CD14-positive monocyte (primary cell): ENCODE measurements at places on chromosomes 11 and 22.

DNA sequence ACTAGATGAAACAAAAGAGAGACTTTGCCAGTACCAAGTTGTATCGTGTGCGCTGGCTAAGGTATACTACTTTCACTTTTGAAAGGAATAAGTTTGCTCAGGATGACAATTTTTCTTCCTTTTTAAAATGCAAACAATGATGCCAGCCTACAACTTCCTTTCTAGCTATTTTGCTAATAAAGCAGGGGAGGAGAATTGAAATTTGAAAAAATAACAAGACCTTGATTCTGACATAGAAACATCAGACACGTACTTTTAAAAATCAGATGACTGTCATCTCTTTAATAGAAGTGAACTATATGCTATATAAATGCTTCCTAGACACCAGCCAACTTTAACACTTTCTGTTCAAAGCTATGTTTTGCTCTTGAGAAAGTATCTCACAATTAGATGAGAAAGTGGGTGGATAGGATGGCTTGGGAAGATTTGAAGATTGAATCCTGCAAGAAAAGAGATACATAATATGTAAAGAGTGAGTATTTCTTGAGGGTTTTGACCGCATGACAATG, 41.7 kb upstream of the BLID start:
- H3K27ac ChIP-seq: no peak overlapping the region
- DNase-seq: no peak
- H3K27me3 ChIP-seq: no peaks in the 10 kb centered on the region
- H3K36me3 ChIP-seq: no peaks in the 10 kb centered on the region

DNA sequence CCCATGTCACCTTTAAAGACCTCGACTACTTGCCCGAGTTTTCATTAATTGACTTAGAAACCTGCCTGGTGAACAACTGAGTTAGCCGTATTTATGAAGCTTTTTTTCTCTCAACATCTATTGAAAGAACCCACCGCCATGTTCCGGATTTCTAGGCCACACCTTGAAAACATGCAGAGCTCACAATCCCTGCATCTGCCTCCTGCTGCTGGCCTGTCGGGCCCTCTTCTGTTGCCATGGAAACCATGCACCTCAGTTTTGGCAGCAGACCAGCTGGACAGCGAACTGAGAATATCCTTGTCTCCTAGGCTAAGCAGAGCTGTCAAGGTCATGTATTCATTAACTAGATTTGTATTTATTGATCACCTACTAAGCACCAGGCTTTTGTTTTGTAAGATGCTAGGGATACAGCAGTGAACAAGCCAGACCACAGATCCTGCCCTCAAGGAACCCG, 4.3 kb upstream of the PATZ1 start:
- H3K4me3 ChIP-seq: no peak overlapping the region
- no peaks in the 10 kb centered on the region for H3K36me3 ChIP-seq
- no peaks in the 10 kb centered on the region for H3K27me3 ChIP-seq

GRCh38 chr11:3002871-3003270, 10.7 kb upstream of the NAP1L4 start:
- peaks cover 12% of the 10 kb centered on the region for H3K4me1 ChIP-seq
- peaks cover 49% of the 10 kb centered on the region for H3K36me3 ChIP-seq
- H3K27me3 ChIP-seq: no peaks in the 10 kb centered on the region
- DNase-seq: no peak
- peak overlapping the region; percentile 16 for H3K4me3 ChIP-seq

- H3K4me3 ChIP-seq: no peak overlapping the region
- no peak for DNase-seq
- no peaks in the 10 kb centered on the region for H3K36me3 ChIP-seq
- peaks cover 47% of the 10 kb centered on the region for H3K27me3 ChIP-seq
These were observed 129.8 kb upstream of the HSD17B12 start for GRCh38 chr11:43550714-43551113.

- H3K4me3 ChIP-seq: no peak overlapping the region
- peaks cover 2% of the 10 kb centered on the region for H3K27me3 ChIP-seq
- H3K4me1 ChIP-seq: no peaks in the 10 kb centered on the region
- H3K27ac ChIP-seq: no peak overlapping the region
- no peaks in the 10 kb centered on the region for H3K36me3 ChIP-seq
These were observed 7.9 kb upstream of the ALKBH8 start for GRCh38 chr11:107573438-107573837.

- DNase-seq: no peak
- H3K4me3 ChIP-seq: no peak within 1 kb of the TSS
- H3K27ac ChIP-seq: no peak within 1 kb of the TSS
- H3K36me3 ChIP-seq: no peaks in the 10 kb centered on the region
- H3K4me1 ChIP-seq: peaks cover 3% of the 10 kb centered on the region
- peaks cover 57% of the 10 kb centered on the region for H3K27me3 ChIP-seq
These were observed 118.6 kb downstream of the HIPK3 start for GRCh38 chr11:33375688-33376311.

GRCh38 chr11:57493507-57494503, 21.7 kb downstream of the SLC43A1 start:
- no peaks in the 10 kb centered on the region for H3K4me1 ChIP-seq
- peaks cover 43% of the 10 kb centered on the region for H3K36me3 ChIP-seq
- H3K27me3 ChIP-seq: no peaks in the 10 kb centered on the region
- H3K27ac ChIP-seq: no peak overlapping the region
- H3K4me3 ChIP-seq: no peak overlapping the region

GRCh38 chr22:45064313-45065278, 54.8 kb upstream of the PHF21B start:
- H3K27me3 ChIP-seq: no peaks in the 10 kb centered on the region
- DNase-seq: no peak
- no peak overlapping the region for H3K27ac ChIP-seq
- H3K4me3 ChIP-seq: no peak overlapping the region
- H3K36me3 ChIP-seq: no peaks in the 10 kb centered on the region

DNA sequence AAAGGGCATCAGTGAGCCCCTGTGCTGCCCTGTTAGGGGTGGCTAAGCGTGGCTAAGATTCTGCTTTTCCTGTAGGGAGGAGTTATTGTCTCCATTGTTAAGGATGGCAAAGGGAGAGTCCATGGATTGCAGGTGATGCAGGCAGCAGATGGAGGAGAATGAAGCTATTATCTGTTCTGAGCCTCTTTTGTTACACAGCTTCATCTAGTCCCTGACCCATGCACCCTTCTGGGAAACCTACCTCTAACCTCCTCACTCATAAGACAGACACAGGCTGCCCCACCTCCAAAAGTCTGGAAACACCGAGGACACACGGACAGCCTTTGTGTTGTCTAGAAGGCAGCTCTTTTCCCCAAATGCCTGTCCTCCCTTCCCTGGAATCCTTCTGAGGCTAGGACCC, 13.7 kb downstream of the SMIM38 start:
- no peak overlapping the region for H3K4me3 ChIP-seq
- no peaks in the 10 kb centered on the region for H3K36me3 ChIP-seq
- H3K27me3 ChIP-seq: peaks cover 2% of the 10 kb centered on the region
- no peak for DNase-seq

DNA sequence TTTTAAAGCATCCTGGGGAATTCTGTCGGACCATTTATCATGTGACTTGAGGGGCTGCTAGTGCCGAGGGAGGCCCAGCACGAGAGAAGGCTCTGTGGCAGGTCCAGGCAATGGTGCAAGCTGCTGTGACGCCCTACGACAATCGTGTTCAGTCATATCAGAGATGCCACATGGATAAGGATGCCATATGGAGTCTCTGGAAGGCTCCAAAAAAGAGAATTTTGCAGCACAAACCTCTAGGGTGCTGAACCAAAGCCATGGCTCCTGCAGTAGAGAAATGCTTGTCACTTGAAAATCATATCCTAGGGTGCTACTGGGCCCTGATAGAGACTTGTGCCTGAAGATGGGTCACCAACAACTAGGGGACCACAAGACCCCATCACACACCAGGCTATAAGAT, 6.7 kb upstream of the CD6 start:
- H3K36me3 ChIP-seq: no peaks in the 10 kb centered on the region
- peaks cover 4% of the 10 kb centered on the region for H3K4me1 ChIP-seq
- no peak for DNase-seq
- no peak overlapping the region for H3K4me3 ChIP-seq
- peaks cover 37% of the 10 kb centered on the region for H3K27me3 ChIP-seq

DNA sequence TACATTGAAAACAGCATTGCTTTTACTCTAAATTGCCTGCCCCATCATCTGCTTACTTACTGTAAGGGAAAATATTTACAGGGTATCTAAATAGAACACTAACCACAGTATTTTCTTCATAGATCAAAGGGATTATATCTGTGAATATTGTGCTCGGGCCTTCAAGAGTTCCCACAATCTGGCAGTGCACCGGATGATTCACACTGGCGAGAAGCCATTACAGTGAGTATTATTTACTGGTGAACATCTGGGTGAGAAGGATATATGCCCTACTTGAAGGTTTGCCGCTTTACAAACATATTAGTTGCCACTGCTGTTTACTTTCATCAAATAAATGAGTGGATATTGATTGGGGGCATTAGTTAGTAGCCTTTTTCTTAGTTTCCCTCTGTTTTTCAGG, 5.9 kb upstream of the CNTF start:
- H3K27ac ChIP-seq: no peak overlapping the region
- no peaks in the 10 kb centered on the region for H3K4me1 ChIP-seq
- H3K27me3 ChIP-seq: no peaks in the 10 kb centered on the region
- no peak overlapping the region for H3K4me3 ChIP-seq
- no peak for DNase-seq
- peaks cover 99% of the 10 kb centered on the region for H3K36me3 ChIP-seq

DNA sequence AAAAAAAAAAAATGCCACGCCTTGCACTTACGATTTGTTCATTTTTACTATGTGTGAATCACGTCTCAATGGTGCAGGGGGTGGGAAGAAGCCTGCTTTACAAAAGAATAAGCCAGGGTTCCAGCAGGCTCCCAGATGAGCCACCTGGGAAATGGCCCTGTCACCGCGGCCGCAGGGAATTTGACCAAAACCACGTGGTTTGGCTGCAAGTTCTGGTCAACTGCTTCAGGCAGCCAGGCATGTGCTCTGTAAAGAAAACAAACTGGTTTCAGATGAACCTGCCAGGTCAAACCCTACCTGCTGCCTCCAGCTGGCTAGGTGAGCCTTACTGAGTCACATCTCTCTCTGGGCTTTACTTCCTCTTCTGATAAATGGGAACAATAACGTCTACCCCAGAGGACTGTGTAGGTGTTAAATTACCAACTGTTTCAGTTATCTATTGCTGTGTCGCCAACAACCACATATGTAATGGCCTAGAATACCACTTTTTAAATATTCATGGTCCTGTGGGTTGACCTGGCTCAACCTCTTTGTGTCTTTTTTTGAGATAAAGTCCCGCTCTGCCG, 30.5 kb upstream of the GCAT start:
- no peaks in the 10 kb centered on the region for H3K27me3 ChIP-seq
- H3K4me1 ChIP-seq: no peaks in the 10 kb centered on the region
- no peak for DNase-seq
- no peak overlapping the region for H3K4me3 ChIP-seq

DNA sequence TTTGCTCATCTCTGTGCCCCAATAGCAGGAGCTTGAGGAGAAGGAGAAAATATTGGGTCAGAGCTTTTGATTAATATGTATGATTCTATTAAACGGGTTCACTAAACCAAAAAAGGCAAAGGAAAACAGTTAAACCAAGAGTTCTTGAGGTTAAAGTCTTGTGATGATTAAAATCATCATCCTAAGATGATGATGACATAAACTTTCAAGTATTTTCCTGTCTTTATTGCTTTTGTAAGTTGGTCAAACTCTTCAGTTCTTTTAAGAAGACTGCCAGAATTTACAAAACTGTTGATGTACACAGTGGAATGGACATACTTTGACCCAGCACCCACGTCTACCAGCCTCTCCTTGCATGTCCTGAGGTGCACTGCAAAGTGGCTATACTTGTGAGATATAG, 41.0 kb downstream of the FDX1 start:
- no peak overlapping the region for H3K4me3 ChIP-seq
- no peaks in the 10 kb centered on the region for H3K27me3 ChIP-seq
- H3K4me1 ChIP-seq: no peaks in the 10 kb centered on the region
- no peaks in the 10 kb centered on the region for H3K36me3 ChIP-seq
- H3K27ac ChIP-seq: no peak overlapping the region

DNA sequence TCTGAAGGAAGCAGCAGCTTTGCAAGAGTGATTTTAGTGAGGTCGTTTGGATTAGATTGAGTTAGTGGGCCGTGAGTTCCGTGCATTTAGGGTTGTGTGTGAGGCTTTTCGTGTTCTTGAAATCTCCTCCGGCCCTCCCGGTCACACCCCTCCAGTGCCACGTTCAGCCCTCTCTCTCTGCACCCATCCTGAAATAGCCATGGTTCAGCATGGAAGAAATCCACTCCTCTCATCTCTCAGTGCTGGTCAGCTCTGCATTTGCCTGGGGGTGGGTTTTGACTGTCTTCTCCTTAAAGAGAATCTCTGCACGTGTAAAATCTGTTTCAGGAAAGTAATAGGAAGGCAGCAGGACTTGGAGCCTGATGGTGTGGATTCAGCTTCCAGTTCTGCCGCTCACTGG, 19.8 kb downstream of the BARX2 start:
- no peak overlapping the region for H3K4me3 ChIP-seq
- H3K27me3 ChIP-seq: no peaks in the 10 kb centered on the region
- H3K4me1 ChIP-seq: no peaks in the 10 kb centered on the region
- H3K27ac ChIP-seq: no peak overlapping the region
- no peak for DNase-seq

DNA sequence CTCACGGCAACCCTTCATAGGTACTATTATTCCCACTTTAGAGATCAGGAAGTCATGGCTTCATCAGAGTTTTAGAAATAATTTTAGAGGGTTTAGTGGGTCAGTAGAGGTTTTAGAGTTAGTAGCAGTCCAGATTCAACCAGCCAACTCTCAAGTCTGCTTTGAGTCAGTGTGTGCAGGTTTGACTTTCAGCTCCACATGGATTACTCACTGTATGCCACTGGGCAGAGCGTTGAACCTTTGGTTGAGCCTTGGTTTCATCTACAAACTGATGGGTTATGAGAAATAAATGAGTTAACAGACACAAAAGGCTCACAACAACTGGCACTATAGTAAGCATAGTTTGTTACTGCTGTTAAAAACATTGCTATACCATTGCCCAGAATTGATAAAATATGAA, 19.0 kb upstream of the TP53AIP1 start:
- H3K27ac ChIP-seq: no peak overlapping the region
- no peaks in the 10 kb centered on the region for H3K36me3 ChIP-seq
- DNase-seq: no peak
- H3K27me3 ChIP-seq: no peaks in the 10 kb centered on the region
- no peaks in the 10 kb centered on the region for H3K4me1 ChIP-seq
